ENCODE measurements at places on chromosomes 6 and 20.
A peak's percentile ranks its signal among the peaks of the same experiment; 100 is the strongest.

DNA sequence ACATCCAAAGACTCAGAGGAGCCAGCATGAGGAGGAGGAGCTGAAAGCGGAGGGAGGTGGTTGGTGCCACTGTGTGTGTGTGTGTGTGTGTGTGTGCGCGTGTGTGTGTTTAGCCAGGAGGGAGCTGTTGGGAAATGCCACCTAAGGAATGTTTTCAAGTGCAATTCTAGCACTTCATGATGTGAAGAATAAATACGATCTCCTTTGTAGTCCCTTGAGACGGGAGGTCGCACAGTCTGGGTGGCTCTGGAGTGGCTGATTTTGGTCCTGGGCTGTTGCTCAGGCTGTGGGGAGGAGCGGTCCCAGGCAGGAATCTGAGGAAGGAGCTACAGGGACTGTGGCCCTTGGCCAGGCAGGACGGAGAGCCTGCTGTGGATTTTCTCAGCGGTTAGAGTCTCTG lies 93.7 kb downstream of the PPP1R14C start:
- H3K36me3 ChIP-seq: no peaks in the 10 kb centered on the region
- H3K27me3 ChIP-seq: no peaks in the 10 kb centered on the region
- DNase-seq: no peak
- H3K4me1 ChIP-seq: no peaks in the 10 kb centered on the region
- H3K27ac ChIP-seq: no peak overlapping the region

DNA sequence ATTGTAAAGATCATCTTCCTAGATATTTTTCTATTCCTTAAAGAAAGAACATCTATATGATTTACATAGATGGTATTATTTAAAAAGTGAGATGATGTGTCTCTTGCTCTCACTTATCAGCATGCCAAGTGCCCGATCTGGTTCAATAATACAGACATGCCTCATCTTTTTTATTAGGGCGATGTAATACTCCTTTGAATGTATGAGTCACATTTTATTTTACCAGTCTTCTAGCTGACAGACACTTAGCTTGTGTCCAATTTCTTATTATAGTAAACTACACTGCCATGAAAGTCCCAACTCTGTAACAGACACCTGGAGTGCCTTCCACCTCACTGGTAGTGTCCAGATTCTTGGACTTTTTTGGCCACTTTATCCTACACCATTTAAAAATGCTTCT lies 586.6 kb upstream of the BTBD3 start:
- H3K36me3 ChIP-seq: no peaks in the 10 kb centered on the region
- H3K27me3 ChIP-seq: no peaks in the 10 kb centered on the region
- no peak overlapping the region for H3K4me3 ChIP-seq
- H3K4me1 ChIP-seq: no peaks in the 10 kb centered on the region
- H3K27ac ChIP-seq: no peak overlapping the region
- DNase-seq: no peak

GRCh38 chr20:50744143-50744792 lies 12.9 kb downstream of the PARD6B start:
- DNase-seq: peak; percentile 71
- no peak overlapping the region for H3K27ac ChIP-seq
- H3K4me3 ChIP-seq: no peak overlapping the region
- H3K36me3 ChIP-seq: no peaks in the 10 kb centered on the region

GRCh38 chr6:156647991-156648390 lies 129.2 kb upstream of the ARID1B start:
- H3K4me1 ChIP-seq: no peaks in the 10 kb centered on the region
- no peaks in the 10 kb centered on the region for H3K36me3 ChIP-seq
- H3K27ac ChIP-seq: no peak overlapping the region

DNA sequence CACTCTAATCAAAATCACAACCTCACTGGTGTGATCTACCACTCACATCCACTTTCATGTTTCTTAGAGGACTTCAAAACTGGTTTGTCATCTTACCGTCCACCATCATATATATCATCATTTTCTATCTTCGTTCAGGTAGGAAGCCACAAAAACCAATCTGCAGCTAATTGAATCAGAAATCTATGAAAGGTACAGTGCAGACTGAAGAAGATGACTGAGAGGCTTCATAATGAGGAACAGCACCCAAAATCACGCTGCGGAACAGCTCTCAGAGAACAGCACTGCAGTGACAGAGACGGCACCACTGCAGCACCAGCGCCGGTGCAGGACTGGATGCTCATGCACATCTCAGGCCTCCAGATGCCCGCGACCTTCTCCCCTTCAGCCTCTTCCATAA lies 13.0 kb downstream of the GMDS start:
- peaks cover 1% of the 10 kb centered on the region for H3K4me1 ChIP-seq
- H3K36me3 ChIP-seq: no peaks in the 10 kb centered on the region
- H3K27me3 ChIP-seq: no peaks in the 10 kb centered on the region
- DNase-seq: no peak

DNA sequence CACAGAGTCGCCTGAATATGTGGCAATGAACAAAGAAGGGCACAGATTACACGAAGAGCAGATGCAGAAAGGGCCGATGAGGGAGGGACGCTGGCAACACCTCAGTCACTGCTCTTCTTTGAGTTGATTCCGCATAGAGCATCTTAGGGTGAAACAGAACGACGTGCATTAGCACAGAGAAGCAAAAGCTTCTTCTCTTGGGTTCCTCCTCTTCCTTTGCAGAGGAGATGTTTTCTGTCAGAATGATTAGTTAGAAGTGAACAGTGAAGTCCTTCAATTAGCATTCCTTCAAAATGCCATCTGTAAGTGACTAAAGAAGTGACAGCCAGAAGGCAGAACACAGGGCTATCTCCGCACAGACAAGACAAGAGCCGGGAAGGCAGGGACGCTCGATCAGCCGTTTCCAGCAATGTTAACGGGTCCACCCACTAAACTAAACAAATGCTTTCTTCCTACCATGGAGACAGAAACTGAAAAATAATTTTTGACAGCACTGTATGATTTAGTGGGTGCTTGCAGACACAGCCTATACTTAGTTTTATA lies 219.8 kb upstream of the AGPAT4 start:
- H3K4me1 ChIP-seq: no peaks in the 10 kb centered on the region
- H3K27ac ChIP-seq: no peak overlapping the region
- DNase-seq: no peak

GRCh38 chr20:35828434-35828833 lies 56.6 kb downstream of the PHF20 start:
- no peaks in the 10 kb centered on the region for H3K36me3 ChIP-seq
- no peaks in the 10 kb centered on the region for H3K4me1 ChIP-seq
- no peak for DNase-seq
- no peaks in the 10 kb centered on the region for H3K27me3 ChIP-seq
- H3K27ac ChIP-seq: no peak overlapping the region

DNA sequence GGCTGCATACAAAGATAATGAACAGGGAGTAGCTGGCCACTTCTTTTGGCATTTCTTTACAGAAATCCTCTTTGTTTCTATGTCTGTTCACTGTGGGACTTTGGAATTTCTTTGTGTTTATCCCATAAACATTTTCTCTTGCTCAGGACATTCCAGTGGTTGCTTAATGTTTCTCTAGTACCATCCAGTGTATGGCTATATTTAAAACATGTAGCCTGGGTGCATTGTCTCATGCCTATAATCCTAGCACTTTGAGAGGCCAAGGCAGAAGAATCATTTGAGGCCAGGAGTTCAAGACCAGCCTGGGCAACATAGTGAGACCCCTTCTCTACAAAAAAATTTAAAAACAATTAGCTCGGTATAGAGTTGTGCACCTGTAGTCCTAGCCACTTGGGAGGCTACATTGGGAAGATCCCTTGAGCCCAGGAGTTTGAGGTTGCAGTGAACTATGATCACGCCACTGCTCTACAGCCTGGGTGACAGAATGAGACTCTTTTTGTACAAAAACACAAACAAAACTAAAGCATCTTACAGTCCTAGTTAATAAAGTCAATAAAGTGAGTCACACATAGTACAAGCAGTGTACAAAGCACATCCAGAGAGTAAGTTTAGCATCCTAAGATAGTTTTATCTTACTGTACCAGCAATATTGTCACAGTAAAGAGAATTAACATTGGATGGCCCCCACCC lies 63.3 kb downstream of the ZFAND3 start:
- H3K27ac ChIP-seq: no peak overlapping the region
- H3K36me3 ChIP-seq: no peaks in the 10 kb centered on the region
- no peaks in the 10 kb centered on the region for H3K27me3 ChIP-seq
- no peaks in the 10 kb centered on the region for H3K4me1 ChIP-seq
- H3K4me3 ChIP-seq: no peak overlapping the region

- H3K27ac ChIP-seq: no peak overlapping the region
- no peak for DNase-seq
- no peaks in the 10 kb centered on the region for H3K4me1 ChIP-seq
- no peak overlapping the region for H3K4me3 ChIP-seq
- H3K27me3 ChIP-seq: no peaks in the 10 kb centered on the region
These were observed 66.9 kb upstream of the SMIM28 start for GRCh38 chr6:138310821-138311220.

DNA sequence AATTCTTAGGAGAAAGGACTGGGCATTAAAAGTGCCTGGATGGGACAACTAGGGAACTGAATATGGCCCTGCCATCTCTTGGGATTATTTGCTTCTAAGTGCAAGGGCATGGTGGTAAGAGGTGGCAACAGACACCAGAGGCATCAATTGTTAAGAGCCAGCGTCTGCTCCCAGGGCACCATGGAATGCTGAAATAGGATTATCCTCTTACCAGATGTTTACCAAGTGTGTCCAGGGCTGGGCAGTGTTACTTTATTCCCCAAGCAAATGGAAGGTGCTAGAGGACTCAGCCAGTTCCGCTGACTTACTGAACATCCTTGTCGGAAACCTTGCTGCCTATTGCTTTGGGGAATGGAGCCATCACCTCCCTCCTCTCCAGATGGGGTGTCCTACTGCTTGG lies 273.6 kb upstream of the SUPT3H start:
- no peaks in the 10 kb centered on the region for H3K4me1 ChIP-seq
- no peak overlapping the region for H3K27ac ChIP-seq
- H3K27me3 ChIP-seq: peaks cover 1% of the 10 kb centered on the region
- no peak for DNase-seq
- H3K36me3 ChIP-seq: no peaks in the 10 kb centered on the region

GRCh38 chr6:11970114-11970513 lies 42.0 kb upstream of the HIVEP1 start:
- no peak overlapping the region for H3K27ac ChIP-seq
- H3K4me1 ChIP-seq: peaks cover 7% of the 10 kb centered on the region
- H3K27me3 ChIP-seq: no peaks in the 10 kb centered on the region
- H3K36me3 ChIP-seq: no peaks in the 10 kb centered on the region
- H3K4me3 ChIP-seq: no peak overlapping the region

DNA sequence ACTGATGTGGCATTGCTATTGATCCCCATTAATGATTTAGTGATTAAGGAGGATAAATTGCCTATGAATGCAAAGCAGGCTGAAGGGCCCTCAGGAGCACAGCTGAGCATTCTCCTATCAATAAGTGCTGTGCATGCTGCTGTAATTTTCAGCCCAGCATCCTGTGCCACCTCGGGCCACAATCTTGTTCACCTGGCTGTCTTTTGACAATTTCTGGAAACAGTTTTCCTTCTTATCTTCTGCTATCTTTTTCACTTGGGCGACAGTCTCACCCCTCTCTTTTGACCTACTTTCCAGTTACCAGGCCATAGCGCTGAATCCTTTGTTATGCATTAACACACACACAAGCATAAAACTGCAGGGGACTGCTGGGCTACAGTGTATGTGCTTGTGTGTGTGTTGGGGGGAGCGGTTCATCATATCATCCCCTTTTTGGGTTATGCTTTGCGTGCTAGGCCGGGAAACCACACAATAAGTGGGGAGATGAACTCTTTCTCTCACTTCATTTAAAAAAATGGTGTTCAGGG lies 60.2 kb downstream of the F13A1 start:
- DNase-seq: no peak
- no peak overlapping the region for H3K27ac ChIP-seq
- no peaks in the 10 kb centered on the region for H3K27me3 ChIP-seq
- peaks cover 3% of the 10 kb centered on the region for H3K4me1 ChIP-seq
- H3K4me3 ChIP-seq: no peak overlapping the region

DNA sequence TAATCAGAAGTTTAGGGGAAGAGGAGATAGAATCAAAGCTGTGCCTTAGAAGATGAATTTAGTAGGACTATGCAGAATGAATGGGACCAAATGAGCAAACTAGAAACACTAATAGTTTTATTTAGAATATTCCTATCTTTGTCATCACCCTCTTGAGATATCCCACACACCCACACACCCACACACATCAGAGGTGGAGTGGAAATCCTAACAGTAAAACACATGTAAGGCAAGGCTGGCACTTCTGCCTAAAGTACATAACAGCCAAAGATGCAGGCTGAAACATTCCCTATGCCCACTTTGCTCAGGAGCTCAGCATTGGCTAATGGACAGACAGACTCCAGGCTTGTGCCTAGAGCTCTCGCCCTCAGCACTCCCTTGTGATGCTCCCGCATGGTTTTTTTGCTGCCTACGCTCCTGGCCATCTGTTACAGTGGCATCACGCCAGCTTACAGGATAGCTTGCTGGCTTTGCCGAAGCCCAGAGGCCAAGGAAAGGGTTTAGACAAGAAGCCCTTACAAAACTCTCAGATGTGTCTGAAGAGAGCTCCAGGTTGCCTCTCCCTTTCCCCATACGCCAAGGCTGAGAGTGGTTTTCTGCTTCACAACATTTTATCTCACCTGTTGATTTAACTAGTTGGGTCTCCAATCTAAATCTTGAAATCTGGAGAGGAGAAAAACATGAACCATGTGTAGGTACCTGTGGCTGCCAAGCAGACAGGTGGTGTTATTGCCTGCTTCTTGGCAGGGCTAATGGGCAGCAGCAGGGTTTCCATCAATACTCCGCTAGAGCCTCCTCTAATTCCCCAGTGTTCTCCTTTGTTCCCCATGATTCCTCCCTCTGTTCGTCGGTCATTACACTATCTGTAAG lies 282.6 kb upstream of the ID4 start:
- no peaks in the 10 kb centered on the region for H3K36me3 ChIP-seq
- no peak overlapping the region for H3K4me3 ChIP-seq
- no peak for DNase-seq
- no peak overlapping the region for H3K27ac ChIP-seq

- no peaks in the 10 kb centered on the region for H3K36me3 ChIP-seq
- no peak overlapping the region for H3K4me3 ChIP-seq
- H3K4me1 ChIP-seq: no peaks in the 10 kb centered on the region
- DNase-seq: no peak
These were observed 237.7 kb upstream of the CITED2 start for GRCh38 chr6:139612135-139612465.

GRCh38 chr20:36086767-36087166 lies 67.8 kb upstream of the EPB41L1 start:
- no peaks in the 10 kb centered on the region for H3K4me1 ChIP-seq
- H3K27ac ChIP-seq: no peak overlapping the region
- H3K4me3 ChIP-seq: no peak overlapping the region
- H3K36me3 ChIP-seq: no peaks in the 10 kb centered on the region
- no peaks in the 10 kb centered on the region for H3K27me3 ChIP-seq

DNA sequence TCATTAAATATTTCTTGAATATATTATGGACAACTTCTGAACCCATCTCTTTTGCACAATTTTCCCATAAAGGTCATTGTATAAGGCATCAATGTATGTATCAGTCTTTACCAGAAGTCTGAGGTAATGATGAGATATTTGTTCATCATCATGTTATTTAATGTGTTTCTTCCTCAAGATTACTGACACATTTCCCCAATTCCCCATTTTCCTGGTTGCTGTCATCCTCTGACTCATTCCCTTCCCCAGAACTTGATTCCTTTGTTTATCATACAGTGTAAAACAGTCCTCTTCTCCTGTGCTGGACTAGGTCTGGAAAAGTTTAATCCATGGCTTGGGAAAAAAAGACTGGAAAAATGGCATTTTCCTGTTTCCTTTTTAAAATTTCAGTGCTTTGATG lies 107.9 kb upstream of the FLRT3 start:
- no peak overlapping the region for H3K4me3 ChIP-seq
- no peak for DNase-seq
- H3K4me1 ChIP-seq: no peaks in the 10 kb centered on the region
- H3K36me3 ChIP-seq: no peaks in the 10 kb centered on the region
- H3K27ac ChIP-seq: no peak overlapping the region
- H3K27me3 ChIP-seq: no peaks in the 10 kb centered on the region

Data from aorta (tissue), 5 donors.